ENCODE measurements at places on chromosomes 11 and 22. TPM values are rescaled to one million over a fixed set of nuclear protein-coding genes. Genes with fewer than 3 reads are reported as not detected.

The LRP4 gene
- not detected for total RNA-seq

The RASD2 gene
- 0.08 TPM for total RNA-seq

- DNase-seq: no peak
These were observed 2.3 kb upstream of the VSIG2 start for GRCh38 chr11:124754309-124754708.

The TREH gene
- total RNA-seq: not detected
